ENCODE measurements at places on chromosomes 1 and 21.
A peak's percentile ranks its signal among the peaks of the same experiment; 100 is the strongest.

DNA sequence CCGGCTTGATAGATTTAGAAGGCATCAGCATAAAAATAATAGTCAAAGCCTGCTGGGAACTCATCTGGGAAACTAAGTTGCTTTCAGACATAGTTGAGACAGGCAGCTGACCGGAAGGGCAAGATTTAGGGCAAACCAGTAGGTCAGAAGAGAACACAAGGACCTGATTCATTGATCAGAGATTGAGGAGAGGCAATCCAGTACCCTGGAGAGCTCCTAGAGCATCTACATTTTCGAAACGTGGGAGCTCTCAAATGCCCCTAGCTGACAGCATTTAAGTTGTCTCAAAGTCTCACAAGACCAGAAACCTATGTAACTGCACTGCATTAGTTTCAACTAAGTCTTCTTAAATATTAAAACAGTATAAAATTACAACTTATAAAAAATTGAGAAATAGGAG is 22.9 kb upstream of the MTF2 start:
- DNase-seq: no peak

- no peak for DNase-seq
These were observed 23.2 kb downstream of the CD1D start for GRCh38 chr1:158203693-158204457.

DNA sequence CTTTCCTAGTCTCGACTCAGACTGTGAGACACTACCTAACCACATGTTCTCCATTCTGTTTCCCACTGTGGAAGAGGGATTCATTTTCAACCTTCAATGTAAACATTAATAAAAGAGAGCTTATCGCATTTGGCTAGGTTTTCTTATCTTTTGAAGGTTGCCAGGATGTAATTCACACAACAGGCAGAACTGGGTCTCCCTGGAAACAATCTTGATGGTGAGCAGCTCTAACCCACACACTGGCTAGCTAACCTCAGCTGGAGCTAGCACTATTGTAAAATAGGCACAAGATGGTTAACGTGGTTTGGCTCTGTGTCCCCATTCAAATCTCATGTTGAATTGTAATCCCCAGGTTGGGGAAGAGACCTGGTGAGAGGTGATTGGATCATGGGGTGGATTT is 75.1 kb downstream of the ZSCAN20 start:
- no peak for DNase-seq

DNA sequence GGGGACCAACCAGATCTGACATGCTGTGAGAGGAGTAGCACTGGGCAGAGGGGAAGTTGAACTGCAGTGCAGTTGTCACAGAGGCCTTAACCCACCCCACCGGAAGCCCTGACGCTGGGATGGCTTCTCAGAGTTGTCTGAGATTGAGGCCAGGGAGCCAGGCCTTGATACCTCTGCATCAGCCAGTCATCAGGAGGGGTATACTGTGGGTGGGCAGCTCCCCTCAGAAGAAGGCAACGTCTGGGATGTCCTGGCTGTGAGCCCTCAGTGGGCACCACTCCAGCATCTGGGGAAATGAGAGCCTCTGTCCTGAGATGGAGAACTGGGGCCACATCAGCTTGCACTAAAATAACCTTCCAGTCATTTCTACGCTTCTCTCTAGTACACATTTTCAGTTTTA is 47.9 kb upstream of the BCAR3 start:
- DNase-seq: no peak

DNA sequence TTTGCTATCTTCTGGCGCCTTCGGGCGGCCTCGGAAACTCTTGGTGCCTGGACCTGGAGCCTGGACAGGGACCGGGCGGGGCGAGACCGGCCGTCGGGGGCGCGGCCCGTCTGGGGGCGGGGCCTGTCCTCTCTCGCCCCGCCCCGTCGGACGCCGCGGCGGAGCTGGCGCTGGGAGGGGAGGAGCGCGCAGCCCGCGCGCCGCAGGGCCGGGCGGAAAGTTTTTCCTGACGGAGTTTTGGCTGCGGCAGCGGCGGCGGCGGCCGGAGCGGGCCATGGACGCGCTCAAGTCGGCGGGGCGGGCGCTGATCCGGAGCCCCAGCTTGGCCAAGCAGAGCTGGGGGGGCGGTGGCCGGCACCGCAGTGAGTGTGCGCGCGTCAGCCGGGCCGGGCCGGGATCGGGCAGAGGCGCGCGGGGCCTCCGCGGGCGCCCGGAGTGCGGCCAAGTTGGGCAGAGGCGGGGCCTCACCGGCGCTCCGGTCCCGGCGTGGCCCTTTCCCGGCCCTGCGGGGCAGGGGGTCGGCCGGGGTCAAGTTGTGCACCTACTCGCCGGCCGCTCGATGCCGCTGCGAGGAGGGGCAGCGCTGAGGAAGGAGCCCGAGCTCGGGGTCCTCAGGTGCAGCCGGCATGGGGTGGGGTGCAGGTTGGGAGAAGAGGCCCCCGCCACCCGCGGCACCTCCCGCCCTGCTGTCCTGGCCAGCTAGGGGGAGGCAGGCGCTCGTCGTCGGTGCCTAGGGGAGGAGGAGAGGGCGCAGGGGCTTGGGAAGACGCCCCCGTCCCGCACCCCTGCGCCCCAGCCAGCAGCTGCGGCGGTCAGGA is at the start of gene LDLRAP1:
Gene LDLRAP1, plus strand, starts transcription at position 182 of the 818 bp plus-strand sequence. Its CDS starts 93 bp downstream, at position 275.
- DNase-seq: peak; percentile 73

GRCh38 chr1:201217851-201218250 is 27.2 kb downstream of the IGFN1 start:
- DNase-seq: no peak
